ENCODE measurements at places on chromosomes 12 and 14.

GRCh38 chr12:29792132-29792531, 8.4 kb upstream of the TMTC1 start:
- DNase-seq: no peak

- no peak for DNase-seq
These were observed at the start of gene RBP5 for GRCh38 chr12:7128681-7129286. Gene RBP5 (minus strand): TSS chr12:7128889. CDS start chr12:7128775, 114 bp downstream.

- no peak for DNase-seq
These were observed 208.6 kb downstream of the MED13L start for GRCh38 chr12:116068853-116069252.

GRCh38 chr12:95200128-95200894, 17.0 kb downstream of the FGD6 start:
- DNase-seq: no peak

GRCh38 chr14:26200687-26201086, 397.1 kb downstream of the NOVA1 start:
- no peak for DNase-seq

DNA sequence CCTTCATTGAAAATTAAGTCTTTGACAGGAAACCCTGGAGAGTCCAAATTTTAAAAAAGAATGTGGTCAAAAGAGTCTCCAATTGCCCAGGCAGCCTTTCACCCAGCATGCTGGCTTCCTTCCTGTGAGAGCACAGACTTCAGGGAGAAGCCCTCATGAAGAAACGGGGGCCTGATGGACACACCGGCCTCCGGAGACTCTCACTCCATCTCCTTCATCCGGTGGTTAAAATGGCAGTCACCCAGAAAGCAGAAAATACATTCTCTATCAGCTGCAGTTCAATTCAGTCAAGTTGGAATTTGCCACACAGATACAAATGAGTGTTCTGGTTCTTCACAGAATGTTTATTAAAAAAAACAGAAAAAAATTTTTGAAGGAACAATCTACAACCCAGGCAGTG, 56.5 kb downstream of the CPM start:
- DNase-seq: no peak
